ENCODE measurements at places on chromosomes 1 and 21. TPM values are rescaled to one million over a fixed set of nuclear protein-coding genes. Genes with fewer than 3 reads are reported as not detected.

- no peak for DNase-seq
These were observed 1074.5 kb downstream of the PLA2G4A start for GRCh38 chr1:187903223-187903622.

DNA sequence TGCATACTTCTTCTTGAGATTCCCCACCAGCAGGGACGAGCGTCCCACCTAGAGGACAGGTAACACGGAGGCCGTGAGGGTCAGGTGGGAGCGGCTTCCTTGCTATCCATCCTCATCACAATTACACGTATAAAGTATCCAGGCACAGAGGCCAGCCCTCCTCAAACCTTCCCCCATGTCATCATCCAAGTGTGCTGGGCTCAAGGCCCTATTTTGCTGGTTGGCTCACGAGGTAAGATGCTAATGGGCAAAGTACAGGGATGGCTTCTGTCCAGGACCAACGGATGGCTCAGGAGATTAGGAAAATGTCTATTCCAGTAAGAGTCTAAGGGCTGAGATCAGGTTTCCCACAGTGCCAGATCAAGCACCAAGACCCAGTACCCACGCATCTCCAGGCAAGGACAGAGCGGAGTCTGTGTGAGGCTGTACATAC lies 11.5 kb upstream of the A3GALT2 start:
- DNase-seq, result no peak

BRINP3 gene
- total RNA-seq, result 51.8 TPM

SLFNL1 gene
- 0.82 TPM for total RNA-seq

- DNase-seq, result no peak
These were observed 661.8 kb upstream of the PTBP2 start for GRCh38 chr1:96059736-96060135.

- DNase-seq, result no peak
These were observed 103.4 kb downstream of the ROR1 start for GRCh38 chr1:63877021-63877767.

DNA sequence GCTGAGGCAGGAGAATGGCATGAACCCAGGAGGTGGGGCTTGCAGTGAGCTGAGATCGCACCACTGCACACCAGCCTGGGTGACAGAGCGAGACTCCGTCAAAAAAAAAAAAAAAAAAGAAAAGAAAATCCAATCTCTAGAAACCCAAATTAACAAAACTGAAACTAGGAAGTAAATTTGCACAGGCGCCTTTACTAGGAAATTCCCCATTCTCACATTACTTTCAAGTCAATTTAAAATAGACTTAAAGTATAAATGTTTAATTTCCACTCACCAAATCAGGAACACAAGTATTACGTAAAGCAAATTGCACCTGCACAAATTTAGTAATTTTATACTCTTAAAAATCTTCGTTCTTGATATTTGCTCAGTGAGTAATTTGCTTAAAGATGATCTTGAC lies 67.8 kb upstream of the BCAR3 start:
- DNase-seq, result no peak

COL11A1 gene
- 20.0 TPM for total RNA-seq

LAPTM5 gene
- 3.7 TPM for total RNA-seq

GRCh38 chr1:222817529-222817928 lies 2.7 kb downstream of the DISP1 start:
- peak; percentile 18 for DNase-seq

- DNase-seq, result no peak
These were observed 139.4 kb downstream of the LRRC7 start for GRCh38 chr1:69707103-69707502.

- no peak for DNase-seq
These were observed 48.5 kb downstream of the GNG4 start for GRCh38 chr1:235601104-235601503.

- no peak for DNase-seq
These were observed 645.0 kb downstream of the PTPRC start for GRCh38 chr1:199283794-199284193.

CYP4A11 gene
- total RNA-seq, result not detected

SFPQ gene
- 364 TPM for total RNA-seq

C4BPA gene
- not detected for total RNA-seq

PDZK1IP1 gene
- not detected for total RNA-seq

DNA sequence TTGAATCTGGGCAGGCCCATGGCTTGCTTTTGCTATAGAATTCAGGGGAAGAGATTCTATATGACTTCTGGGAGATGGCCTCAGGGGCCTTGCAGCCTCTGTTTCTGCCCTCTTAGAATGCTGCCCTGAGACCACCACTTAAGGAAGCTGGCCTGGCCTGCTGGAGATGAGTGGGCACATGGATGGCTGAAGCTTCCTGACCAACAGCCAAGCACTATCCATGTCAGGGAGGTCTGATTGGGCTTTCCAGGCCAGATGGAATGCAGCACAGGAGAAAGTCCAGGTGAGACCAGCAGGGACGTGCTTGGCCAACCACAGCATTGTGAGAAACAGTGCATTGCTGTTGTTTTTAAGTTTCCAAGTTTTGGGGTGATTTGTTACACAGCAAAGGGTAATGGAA lies 308.1 kb downstream of the PTPRU start:
- no peak for DNase-seq

DNA sequence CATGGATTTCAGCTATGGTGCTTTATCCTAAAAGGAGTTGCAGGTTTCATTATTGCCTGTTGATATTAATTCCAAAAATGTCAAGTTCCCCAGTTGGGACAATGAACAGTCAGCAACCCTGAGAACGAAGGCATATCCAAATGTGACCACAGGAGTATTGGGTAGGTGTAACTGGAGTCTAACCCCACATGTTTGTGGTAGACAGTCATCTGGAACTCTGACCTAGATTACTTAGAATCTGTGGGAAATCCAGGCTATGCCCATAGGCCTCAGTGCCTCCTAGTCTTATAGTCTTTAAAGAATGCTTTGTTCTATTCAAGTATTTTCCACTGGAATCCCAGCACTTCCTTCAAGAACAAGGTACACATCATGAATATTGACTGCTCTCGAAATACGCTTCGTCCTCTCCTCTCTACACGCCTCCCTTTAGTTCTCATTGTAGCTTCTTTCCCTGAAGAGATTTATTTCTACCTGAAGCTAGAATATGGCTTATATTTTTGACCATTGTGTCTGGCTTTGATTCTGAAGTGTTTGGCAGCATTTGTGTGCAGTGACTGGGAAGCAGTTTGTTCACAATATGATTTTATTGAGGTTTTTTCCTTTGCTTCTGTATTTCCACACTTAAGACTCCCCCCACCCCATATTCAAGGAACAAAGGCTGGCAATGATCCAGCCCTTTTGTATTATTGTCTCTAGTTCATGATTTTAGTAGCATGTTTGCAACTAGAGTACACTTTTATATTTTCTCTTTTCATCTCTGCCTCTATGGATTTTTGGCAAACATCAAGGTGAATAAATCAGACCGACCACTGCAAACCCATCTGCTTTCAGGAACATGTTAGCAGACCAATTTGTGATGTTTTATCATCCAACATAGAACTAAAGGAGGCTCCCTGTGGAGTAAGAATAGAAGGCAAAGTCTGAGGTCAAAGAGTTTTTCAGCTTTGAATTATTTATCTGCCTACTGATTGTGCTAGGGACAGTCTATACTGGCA lies 178.6 kb downstream of the GPR52 start:
- no peak for DNase-seq

LYPLA2 gene
- 27.7 TPM for total RNA-seq

DNA sequence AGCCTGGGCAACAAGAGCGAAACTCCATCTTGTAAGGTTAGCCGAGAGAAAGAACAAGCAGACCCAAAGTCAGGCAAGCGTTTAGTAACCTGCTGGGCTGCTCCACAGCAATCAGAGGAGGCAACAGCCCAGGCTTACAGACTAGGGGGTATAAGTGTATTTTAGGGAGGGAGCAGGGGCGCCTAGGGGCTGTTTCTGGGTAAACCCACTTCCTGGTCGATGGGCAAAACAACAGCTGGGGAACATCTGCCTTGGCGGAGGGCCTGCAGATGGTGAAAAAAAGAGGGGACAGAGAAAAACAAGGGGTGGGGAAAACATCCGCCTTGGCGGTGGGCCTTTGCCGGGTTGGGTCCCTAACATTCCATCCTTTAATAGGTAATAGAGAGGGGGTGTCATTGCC lies 5.2 kb downstream of the TAS1R1 start:
- DNase-seq, result no peak
